ENCODE measurements at places on chromosomes 12 and 14. TPM values are rescaled to one million over a fixed set of nuclear protein-coding genes. Genes with fewer than 3 reads are reported as not detected.

The NANOG gene
- not detected for total RNA-seq

The COX8C gene
- not detected for total RNA-seq

The SLC2A14 gene
- not detected for total RNA-seq

The RIPK3 gene
- total RNA-seq, result not detected

The STYX gene
- total RNA-seq, result 17.7 TPM

The RTL1 gene
- not detected for total RNA-seq

The CLEC7A gene
- not detected for total RNA-seq

The INSM2 gene
- not detected for total RNA-seq

The CABP1 gene
- not detected for total RNA-seq

The SLCO1C1 gene
- not detected for total RNA-seq

The ST8SIA1 gene
- total RNA-seq, result not detected

The AGAP2 gene
- under 0.01 TPM for total RNA-seq

The DIO2 gene
- 70.4 TPM for total RNA-seq
